ENCODE measurements at places on chromosomes 2 and 18.
A peak's percentile ranks its signal among the peaks of the same experiment; 100 is the strongest.

- no peak for DNase-seq
Observed at GRCh38 chr2:145623136-145623535, 1103.2 kb upstream of the ZEB2 start.

DNA sequence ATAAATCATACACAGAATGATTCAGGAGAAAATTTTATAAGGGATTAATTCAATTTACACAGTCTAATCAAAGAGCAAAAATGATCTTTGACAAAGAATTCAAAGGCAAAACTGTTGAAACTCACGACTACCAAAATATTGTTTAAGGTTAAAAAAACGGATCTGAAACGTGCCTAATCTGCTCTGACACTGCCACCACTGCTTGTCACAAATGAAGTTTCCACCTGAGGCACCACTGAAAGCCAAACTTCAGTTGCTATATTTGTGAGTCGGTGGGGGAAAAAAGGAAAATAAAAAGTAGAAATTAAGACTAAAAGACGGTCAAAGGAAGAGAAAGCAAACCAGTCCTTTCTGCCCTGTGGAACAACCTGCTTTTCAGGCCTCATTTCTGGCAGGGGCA, 140.6 kb upstream of the DNMT3A start:
- no peak for DNase-seq

DNA sequence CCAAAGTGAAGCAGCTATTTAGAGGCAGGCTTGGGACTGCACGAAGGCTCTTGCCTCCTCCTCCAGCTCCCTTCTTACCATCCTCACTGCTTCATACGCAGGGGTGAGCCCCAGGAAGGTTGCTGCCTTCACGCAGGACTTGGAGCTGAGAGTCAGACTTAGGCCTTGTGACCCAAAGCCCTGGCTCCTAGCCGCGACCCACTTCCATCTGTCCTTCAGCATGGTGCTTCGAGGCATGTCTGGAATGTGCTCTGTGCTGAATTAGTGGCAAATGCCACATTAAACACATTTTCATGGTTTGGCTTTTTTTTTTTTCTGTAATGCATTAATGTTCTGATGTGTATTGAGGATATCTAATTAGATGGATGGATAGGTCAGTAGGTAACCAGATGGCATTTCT, 37.5 kb downstream of the ITGB1BP1 start:
- DNase-seq: no peak

DNA sequence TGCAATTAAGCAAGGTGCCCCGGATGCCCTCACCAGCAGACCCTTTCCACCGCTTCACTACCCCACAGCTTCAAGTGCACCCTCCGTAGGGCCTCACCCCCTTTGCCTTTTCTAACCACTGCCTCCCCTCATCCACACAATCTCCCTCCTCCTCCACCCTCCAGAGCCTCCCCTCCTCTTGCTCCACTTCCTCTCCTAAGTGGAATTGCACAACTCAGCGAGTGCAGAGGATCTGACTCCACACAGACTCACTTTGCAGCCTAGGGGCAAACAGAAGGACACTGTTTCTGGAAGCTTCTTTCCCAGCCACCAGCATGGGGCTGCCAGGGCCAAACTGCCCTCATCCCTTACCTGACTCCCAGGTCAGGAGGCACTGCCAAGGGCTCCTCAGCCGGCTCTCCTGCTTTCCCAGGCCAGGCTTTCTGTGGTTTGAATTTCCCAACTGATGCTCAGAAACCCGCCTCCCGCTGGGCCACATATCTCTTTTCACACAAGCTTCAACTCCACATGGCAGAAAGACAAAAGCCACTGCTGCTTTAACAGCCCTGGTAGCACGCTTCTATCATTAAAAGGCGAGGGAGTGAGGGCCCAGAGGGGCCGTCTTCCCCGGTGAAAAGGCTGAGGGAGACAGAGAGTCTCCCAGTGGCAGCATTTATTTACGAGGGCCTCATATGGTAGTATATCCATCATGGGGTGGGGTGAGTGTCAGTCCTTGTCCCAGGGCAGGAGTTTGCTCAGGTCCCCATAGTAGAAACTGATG, 74.7 kb upstream of the MGAT4A start:
- no peak for DNase-seq

DNA sequence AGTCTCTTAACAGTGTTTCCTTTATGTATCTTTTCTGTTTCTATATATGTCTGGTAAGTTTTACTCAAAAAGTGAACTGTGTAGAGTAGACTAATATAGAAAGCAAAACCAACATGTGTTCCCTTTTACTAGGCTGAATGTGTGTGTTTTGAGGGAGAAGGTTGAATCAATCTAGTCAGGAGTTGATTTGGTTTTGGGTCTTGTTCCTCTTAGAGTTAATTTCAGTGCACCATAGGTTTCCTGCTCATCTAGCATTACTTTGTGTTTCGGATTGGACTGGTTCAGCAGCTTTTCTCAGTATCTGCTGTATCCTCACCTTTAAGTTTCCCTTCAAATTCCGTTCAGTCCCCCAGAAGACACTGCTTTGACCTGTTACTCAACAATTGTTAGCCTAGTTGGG, 52.0 kb upstream of the TRIM43 start:
- no peak for DNase-seq

DNA sequence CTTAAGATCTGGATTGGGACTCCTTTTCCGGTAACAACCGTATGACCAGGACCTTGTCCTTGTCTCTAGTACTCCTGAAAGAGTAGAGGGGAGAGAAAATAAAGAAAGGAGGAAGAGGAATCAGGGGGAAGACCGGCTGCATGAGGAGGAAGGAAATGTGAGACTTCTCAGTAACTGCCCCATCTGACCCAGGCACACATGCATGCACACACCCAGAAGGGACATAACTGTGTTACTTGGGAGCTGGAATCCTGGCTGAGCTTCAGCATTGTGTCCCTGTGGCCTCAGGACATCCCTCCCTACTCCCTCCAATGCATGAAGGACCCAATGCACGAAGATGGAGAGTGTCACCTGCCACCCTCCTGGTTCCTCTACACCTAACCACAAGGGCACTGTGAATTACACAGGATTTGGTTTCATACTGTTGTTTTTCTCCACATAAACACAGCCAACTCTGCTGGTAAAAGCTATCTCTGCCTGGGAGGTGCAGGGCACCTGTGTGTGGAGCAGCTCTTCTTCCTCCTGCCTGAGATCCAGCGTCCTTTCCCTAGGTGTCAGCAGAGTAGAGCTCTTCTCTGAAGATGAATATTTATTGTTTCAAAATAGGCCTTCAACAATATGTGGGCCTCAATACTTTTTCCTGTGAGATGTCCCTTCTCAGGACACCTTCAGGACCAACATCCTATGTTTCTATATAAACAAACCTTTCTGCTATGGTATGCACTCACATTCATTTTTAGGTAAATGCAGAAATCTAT, 574.1 kb upstream of the ID2 start:
- DNase-seq: no peak

- no peak for DNase-seq
Observed at GRCh38 chr2:3236300-3237045, 141.1 kb downstream of the EIPR1 start.

DNA sequence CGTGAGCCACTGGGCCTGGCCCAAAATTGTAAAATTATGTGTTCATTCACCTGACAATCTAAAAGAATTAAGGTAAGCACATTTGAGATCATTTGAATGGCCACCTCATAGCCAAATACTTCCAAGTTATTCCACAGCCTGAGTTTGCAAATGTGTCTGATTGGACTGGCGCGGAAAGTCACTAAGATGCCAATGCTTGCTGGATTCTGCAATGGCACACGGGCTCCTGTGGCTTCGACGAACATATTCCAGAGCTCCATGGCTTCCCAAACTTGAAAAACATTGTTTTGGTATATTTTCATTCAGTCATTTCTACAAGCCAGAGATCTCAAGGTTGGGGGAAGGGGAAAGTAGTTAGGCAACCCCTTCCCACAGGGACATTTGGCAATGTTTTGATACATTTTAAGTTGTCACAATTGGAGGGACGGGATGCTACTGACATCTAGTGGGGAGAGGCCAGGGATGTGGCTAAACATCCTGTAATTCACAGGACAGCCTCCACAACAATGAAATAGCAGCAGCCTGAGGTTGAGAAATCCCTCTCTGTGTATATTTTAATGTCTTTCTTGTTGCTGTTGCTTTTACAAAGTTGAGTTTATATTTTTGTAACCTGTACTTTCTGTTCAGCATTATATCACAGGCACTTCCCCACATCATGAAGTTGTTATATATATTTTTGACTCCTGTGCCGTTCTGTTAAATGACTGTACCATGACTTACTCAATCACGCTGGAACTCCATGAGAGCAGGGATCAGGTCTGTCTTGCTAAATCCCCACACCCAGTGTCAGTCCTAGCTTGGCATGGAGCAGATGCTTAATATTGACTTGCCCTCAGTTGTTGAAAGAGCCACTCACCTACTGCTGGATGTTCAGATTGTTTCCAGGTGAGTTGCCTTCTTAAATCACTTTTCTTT, 56.9 kb downstream of the COL4A4 start:
- peak; percentile 35 for DNase-seq

DNA sequence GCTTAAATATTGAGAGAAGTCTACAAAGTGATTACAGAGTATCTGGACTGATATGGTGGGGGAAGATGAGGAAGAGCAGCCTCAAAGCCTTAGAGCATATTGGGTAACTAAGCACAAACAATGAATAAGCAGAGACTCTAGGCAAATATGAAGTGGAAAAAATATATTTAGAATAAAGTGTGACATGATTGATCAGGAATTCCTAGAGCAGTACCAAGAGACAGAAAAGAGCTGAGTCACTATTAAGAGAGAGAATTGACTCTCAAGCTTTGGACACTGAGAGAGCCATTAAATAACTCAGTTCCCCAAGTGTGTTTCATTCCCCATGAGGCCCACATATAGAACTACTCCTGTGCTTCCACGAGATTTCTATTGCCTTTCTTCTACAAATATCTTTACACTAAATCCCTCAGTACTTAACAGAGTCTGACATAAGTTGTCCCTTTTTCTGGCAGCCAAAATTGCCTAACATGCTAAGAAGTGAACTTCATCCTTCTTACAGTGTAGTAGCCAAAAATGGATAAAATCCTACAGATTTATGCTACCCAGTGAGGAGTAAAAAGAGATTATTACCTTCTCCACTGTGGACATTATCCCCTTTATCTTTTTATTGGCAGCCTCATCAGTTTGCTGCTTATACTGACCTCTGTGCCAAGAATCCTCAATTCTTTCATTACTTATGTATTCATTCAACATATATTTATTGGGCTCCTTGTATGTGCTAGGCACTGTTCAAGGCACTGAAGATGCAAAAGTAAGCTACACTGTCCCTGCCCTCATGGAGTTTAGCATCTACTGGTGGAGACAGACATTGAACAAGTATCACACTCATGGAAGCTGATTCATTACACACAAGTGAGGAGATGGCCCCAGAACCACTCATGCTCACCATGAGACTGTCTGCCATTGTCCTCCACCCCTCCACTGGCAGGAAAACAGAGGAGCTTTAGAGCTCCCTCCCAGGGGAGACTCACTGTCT, 45.4 kb downstream of the SLC40A1 start:
- DNase-seq: no peak

GRCh38 chr2:15539999-15540398, 21.1 kb downstream of the NBAS start:
- DNase-seq: no peak

GRCh38 chr2:216121255-216121654, 12.1 kb downstream of the XRCC5 start:
- no peak for DNase-seq

DNA sequence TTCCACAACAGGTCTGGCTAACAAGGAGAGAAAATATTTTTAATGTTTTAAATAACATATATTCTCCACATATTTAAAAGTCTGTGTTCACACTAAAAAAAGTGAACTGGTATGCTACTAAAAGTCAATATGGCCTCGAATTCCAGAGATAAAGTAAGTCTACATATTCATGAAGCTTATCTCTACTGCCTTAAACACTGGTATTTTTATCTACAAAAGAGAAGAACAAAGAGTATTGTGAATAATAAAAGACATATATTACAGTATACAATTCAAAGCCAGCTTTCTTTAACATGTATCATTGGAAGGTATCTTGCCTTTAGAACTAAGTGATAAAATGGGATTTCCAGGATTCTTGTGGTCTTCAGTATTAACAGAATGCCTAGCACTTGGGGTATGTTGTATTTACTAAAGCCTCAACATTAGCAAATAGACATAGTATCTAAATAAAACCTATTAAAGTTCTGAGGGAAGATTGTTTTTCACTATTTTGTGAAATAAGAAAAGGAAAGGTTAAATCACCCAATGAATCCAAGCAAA, 302.8 kb upstream of the CCDC68 start:
- DNase-seq: no peak

- DNase-seq: no peak
Observed at GRCh38 chr2:186709529-186710450, 15.9 kb downstream of the FAM171B start.

GRCh38 chr2:16242906-16243305, 302.6 kb downstream of the MYCN start:
- no peak for DNase-seq

GRCh38 chr2:101655702-101656422, 41.6 kb upstream of the MAP4K4 start:
- no peak for DNase-seq

GRCh38 chr2:220855296-220855695, 716.8 kb downstream of the EPHA4 start:
- no peak for DNase-seq

DNA sequence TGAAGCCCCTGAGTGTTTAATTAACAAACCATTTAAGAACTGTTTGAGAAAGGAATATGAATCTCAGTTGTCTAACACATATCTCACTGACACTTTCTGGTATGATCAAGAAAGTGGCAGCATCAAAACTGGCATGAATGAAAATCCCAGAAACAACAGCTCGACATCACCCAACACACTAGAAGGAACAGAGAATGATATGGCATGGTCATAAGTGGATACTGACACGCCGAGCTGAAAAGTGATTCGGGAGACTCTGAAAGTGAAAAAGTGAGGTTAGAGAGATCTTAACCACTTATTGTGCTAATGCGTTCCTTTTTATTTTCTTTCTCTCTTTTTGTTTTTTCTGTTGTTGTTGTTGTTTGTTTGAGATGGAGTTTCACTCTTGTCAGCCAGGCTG, 37.9 kb downstream of the MRPL35 start:
- no peak for DNase-seq

- DNase-seq: no peak
Observed at GRCh38 chr2:224101820-224102630, 62.9 kb upstream of the SERPINE2 start.
